Caki2 (cell line): ENCODE measurements at places on chromosomes 7 and 10.

- DNase-seq: no peak
These were observed 202.5 kb downstream of the REEP3 start for GRCh38 chr10:63723741-63724140.

DNA sequence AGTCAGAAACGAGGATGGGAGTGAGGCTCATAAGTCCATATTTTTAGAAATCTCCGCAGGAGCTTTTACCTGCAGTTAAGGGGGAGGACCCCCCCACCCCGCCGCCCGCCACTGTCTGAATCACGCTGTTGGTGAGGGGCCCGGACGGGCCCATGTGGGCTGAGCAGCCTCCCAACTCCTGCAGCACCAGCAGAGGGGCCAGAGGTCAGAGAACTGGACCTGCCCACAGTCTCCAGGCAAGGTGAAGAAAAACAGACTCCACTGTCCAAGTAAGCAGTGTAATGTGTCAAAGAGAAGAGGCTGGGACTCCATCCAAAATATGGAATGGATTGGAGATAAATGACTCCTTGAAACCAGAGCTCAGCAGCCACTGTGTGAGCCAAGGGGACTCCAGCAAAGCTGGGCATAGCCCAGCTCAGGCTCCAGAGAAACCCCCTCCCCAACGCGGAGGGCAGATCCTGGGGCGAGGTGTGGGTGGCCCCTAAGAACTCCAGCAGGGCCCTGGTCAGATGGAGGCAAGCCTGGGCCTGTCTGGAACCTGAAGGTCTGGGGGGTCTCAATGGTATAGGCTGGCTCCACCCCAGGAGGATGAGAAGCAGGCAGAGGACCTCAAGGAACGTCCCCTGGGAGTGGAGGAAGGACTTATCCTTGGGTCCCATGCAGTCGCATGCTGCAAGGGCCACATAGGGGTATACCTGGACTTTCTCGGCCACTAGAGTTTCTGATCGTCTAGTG is 128.5 kb upstream of the TNS3 start:
- no peak for DNase-seq

DNA sequence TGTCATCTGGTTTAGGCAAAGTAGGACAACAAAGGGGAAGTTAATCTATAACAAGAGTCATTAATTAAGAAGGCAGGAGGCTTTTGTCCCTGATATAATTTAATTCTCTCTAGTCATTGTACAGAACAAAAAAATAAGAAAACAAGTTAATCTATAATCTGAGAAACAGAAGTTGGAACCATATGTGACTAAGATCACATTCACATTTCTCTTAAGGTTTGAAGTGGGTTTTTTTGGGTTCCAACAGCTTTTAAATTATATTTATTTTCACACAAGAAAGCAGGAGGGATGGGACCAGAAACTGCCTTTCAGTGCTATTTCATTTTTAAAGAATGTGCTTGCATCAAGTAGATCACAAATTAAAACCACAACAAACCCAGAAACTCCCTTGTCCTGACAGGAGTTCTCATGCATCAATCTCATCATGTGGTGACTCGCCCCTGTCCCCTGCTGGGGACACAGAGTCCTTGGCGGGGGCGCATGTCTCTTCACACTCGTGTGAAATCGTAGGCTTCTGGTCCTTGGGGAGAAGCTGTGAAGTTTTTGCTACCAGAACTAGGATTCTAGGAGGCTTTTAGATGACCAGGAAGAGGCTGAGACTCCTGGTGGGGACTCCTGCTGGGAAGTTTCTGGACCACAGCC is 10.1 kb upstream of the OPN4 start:
- DNase-seq: peak; percentile 12

DNA sequence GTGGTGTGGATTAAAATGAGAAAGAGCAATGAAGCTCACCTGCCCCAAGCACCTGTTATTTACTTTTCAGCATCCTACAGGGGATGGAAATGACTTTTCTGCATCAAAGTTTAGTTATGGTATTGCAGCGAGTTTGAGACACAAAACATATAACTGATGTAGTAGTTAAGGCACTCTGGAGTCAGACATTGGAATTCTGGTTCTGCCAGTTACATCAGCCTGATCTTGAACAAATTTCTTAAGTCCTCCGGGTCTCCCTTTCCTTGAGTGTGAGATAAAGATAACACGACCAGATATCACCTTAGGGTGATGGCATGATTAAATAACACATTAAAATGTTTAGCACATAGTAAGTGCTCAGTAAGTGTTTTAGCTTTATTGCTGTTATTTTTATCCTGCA is 97.4 kb downstream of the ATXN7L1 start:
- DNase-seq: no peak

GRCh38 chr7:88700725-88701124 is 58.8 kb upstream of the ZNF804B start:
- no peak for DNase-seq
